ENCODE measurements at places on chromosomes 7 and 10.
A peak's percentile ranks its signal among the peaks of the same experiment; 100 is the strongest.

- DNase-seq: no peak
Measured at GRCh38 chr10:126014309-126014708, 117.9 kb downstream of the FANK1 start.

DNA sequence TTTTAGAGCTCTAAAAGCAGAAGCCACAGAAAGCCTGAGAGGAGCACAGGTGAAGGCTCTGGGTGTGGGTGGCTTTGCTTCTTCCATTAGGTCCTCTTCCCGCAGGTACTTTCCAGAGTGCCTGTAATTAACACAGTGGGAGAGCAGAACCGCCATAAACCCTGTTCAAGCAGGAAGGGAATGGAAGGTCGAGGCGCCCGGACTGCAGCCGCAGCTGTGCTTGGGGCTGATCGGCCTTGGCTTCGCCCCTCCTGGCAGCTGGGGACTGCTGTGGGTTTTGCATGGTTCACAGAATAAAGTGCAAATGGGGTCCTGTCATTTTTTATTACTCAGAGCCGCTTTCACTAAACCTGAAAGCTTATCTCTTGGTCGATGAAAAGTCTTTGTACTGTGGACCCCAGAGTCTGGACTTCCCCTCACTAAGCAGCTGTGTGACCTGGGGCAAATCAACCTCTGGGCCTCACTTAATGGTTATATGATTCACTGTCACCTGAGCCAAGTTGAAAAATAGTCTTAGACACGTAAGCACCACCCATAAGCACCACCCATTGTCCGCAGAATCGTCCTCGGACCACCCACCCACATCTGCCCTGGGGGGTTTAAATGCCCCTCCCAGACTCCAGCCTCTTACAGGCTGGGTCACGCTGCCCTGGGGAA, 100.9 kb downstream of the XRCC2 start:
- DNase-seq: no peak

GRCh38 chr10:3830946-3831345, 45.9 kb upstream of the KLF6 start:
- no peak for DNase-seq

DNA sequence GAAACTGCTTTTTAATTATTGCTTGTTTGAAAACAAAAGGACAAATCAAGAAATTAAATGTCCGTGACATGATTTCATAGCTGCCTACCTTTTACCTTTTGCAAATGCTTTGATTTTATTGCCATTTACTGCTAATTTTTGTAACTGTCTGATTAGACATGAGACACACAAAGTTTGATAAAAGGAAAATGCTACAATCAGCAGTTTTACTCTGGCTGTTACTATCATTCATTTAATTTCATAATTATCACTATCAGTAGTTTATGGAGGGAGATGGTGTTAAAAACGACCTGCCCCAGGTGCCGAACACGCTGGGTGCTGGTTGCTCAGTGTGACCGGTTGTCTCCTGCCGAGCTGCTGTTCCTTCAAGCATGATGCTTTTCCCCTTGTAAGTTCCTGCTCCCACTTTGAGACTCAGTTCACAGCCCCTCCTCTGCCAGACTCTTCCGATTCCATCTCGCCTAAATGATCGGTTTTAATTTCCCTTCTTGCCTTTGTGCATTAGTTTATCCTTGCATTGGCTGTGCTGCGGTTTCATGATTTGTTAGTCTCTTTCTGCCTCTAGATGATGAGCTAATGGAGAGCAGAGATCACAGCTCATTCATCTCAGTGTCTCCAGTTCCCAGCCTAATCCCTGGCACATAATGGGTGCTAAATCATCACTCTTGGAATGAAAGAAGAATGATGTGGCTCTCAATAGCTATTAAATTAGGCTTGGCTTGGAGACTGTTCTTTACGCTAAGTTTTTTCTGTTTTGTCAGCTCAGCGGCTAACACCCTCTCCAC, 110.6 kb downstream of the PFKFB3 start:
- no peak for DNase-seq

- peak; percentile 46 for DNase-seq
Measured at GRCh38 chr7:130721486-130722277, 12.3 kb downstream of the KLF14 start.

DNA sequence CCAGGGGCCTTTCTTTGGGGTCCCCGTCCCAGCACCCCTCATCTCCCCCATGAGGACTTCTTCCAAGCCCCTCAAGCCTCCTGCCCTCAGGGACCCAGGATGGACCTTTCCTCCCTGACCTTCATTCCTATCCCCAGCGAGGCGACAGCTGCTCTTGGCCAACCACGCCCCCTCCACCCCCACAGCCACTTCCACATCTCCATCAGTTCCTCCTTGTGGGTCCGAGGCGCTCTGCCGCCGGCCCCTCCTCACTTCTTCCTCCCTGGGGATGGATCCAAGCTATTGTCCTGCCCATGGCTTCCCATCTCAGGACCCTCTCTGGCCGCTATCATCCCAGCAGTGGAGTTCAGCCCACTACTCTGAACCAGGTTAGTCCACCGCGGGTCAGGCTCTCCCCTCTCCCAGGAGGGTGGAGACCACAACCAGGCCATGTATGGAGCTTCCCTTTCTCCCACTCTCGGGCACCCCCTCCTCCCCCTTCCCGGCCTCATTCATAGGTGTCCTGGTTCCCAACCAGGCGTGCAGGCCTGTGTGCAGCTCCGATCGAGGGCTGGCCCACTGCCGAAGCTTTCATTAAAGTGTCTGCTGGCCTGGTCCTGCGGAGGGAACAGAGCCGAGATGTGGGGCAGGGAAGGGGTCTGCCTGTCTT, 1.7 kb upstream of the SH2B2 start:
- DNase-seq: no peak

DNA sequence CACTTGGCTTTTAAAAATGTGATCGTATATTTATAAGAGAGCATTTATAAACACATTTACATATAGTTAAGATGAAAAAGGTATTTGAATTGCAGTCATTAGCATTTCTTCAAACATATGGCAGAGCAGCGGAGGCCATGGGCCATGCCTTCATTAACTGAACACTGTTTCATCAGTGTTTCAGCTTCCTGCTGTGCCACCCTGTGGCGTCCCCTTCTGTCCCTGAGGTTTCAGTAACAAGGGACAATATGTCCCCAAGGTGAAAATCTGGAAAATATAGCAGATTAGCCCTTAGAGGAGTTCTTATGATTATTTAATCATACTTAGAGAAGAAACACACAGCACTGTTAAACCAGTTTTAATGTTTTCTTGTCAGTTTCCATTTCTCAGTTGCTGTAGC, 577.8 kb downstream of the ETV1 start:
- no peak for DNase-seq

Data from RKO (cell line).